ENCODE measurements at places on chromosomes 12 and 14.
A peak's percentile ranks its signal among the peaks of the same experiment; 100 is the strongest.

GRCh38 chr12:103865151-103865730, 24.2 kb upstream of the NT5DC3 start:
- DNase-seq: no peak

DNA sequence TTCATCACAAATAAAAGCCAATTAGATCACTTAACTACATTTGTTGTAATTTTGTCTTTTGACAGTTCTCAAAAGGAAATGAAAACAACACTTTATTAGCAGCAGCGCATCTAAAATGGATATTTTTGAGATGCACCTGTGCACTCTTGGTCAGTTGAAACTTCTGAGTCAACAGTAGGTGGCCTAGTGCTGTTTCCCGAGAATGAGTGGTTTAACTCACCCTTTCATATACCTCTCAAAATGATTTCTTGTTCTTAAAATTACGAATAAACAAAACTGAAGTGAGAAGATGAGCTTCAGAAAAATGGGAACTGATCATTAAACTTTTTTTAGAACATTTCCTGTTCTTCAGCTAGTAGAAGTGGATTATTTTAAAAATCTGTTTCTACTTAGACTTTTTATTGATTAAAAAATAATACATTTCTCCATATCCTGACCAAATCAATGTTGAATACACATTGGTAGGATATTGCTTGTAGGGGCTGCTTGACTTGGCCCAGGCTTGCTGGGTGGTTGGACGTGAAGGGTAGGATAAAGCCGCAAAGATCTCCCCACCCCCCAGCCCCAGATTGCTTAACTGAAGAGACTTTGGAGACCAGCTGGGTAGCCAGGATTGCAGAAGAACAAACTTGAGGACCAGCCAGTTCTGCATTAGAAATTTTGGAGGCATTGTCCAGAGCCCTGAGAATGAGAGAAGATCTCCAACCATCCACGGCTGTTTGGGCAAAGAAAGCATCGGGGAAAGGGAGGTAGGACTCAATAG, 22.3 kb upstream of the STK38L start:
- no peak for DNase-seq

- DNase-seq: no peak
Measured at GRCh38 chr14:100526632-100527031, 60.6 kb downstream of the BEGAIN start.

GRCh38 chr14:81388336-81388735, 11.8 kb downstream of the STON2 start:
- DNase-seq: no peak

GRCh38 chr12:13042666-13043230, 1.4 kb upstream of the FAM234B start:
- no peak for DNase-seq

- no peak for DNase-seq
Measured at GRCh38 chr14:22159957-22160356, 429.1 kb downstream of the DAD1 start.

GRCh38 chr12:56769868-56770267, 6.7 kb downstream of the HSD17B6 start:
- no peak for DNase-seq

DNA sequence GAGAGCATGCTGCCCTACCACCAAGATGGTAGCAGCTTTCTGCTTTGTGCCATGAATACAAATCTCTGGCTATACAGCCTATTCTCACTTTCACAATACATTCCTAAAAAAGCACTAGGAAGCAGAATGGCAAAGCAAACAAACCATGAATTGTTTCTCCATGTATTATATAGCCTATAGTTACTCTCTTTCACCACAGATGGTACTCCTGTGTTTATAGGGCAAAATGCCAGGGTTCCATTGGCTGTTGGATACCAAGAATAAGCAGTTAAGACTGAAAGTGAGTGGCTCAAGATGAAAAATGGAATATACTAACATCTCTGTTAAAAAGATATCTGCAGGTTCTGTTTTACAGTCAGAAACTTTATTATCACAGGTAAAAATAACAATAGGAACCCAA, 11.1 kb downstream of the ARF3 start:
- DNase-seq: peak; percentile 34

DNA sequence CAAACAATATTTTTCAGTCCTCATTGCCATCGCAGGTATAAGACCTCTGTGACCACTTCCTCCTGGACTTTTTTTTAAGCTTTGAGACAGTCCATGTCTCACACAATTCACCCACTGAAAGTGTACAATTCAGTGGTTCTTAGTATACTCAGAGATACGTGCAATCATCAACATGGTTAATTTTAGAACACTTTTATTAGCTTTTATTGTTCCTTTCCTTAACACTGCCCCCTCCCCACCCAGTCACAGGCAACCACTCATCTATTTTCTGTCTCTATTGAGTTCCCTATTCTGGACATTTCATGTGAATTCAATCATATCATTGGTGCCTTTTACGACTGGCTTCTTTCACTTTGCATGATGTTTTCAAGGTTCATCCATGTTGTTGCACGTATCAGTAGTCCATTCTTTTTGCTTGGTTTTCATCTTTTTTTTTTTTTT, 16.2 kb downstream of the NCKAP5L start:
- no peak for DNase-seq

GRCh38 chr12:44873898-44874297, 2.2 kb downstream of the NELL2 start:
- DNase-seq: no peak

DNA sequence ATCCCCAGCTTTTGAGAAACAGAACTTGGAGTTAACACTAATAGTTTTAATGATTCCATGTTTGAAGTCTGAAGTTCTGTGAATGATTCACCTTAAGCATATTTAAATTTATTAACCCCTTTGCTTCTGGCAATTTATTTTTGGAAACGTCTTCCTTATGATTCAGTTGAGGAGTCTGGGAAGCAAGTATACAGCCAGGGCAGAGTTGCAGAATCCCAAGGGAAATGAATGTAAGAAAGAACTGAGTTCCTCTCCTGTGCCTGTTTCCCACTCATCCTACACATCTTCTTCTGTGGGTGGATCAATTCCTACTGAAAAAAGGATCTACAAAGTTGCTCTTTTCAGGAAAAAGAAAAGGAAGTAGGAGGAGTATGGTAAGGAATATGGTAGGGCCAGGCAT, 108.2 kb upstream of the CCDC91 start:
- DNase-seq: no peak

GRCh38 chr12:107169200-107169599, 75.9 kb upstream of the CRY1 start:
- no peak for DNase-seq

DNA sequence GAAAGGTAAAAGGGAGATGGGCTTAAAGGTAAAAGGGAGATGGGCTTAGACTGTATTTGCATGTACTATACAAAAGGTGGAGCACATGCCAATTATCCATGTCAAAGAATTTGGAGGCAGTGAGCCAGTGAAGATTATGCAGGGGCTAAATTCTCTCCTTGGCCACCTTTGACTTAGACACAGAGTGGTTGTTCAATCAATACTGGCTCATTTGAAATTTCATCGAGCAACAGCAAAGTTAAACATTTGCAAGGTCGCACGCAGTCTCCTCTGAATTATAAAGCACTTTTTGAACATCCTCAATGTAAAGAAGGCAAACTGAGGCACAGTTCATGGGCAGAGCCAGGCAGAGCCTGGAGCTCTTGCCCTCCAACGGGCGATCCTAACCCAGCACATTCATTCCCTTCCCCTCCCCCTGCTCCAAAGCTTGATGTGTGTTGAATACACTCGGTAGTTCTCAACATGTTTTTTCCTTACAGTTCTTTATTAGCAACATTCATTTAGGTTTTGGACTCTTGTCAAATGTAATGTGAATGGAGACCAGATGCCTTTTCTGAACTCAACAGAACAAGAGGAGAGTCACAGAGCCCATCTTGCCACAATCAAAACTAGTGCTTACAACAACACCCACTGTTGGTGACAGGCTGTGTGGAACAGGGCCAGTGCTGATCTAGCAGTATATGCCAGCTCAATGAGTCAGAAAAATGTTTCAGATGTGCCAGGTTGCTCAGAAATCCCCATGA, 169.7 kb upstream of the G2E3 start:
- DNase-seq: no peak

- DNase-seq: no peak
Measured at GRCh38 chr14:76904740-76905569, 78.7 kb downstream of the LRRC74A start.

- no peak for DNase-seq
Measured at GRCh38 chr14:50091240-50091913, 25.0 kb downstream of the VCPKMT start.

GRCh38 chr12:41289501-41289900, 101.4 kb downstream of the PDZRN4 start:
- no peak for DNase-seq

- DNase-seq: no peak
Measured at GRCh38 chr14:69323266-69323998, 63.5 kb downstream of the GALNT16 start.

- DNase-seq: no peak
Measured at GRCh38 chr14:74531467-74531866, 37.9 kb downstream of the ISCA2 start.

GRCh38 chr12:29517264-29517663, 19.8 kb upstream of the OVCH1 start:
- DNase-seq: no peak

DNA sequence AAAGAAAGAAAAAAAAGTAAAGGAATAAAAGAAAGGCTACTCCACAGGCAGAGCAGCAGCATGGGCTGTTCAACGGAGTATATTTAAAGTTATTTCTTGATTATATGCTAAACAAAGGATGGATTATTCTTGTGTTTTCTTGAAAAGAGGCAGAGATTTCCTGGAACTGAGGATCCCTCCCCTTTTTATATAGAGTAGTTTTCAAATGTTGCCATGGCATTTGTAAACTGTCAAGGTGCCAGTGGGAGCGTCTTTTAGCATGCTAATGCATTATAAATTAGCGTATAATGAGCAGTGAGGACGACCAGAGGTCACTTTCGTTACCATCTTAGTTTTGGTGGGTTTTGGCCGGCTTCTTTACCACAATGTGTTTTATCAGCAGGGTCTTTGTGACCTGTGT, 383.0 kb downstream of the PCNX1 start:
- DNase-seq: no peak

- DNase-seq: no peak
Measured at GRCh38 chr12:47707905-47708543, 2.2 kb upstream of the RPAP3 start.

DNA sequence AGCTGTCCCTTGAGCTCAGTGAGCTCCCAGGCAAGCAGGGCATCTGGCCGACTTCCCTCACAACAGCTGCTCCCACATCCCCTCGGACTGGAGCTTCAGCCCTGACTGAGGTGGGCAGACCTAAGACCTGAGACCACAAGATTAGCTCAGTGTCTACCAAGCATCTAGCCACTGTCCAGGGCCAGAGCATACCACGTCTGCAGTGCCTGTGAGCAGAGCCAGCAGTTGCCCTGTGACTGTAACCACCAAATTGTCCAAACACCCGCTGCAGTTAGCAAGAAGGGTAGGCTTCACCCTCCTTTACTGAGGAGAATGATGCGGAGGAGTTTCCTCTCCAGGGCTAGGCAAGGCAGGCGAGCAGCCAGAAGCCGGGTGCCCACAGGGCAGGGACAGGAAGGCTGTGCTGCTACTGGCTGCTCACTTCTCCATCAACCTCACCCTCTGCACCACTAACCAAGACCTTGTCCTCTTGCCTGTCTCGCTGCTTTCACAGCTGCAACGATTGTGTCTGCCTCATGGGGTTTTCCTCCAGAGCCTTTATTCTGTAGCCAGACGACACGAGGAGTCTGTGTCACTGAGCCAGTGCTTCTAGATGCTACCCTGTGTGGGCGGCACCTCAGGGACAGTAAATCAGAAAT, 53.9 kb downstream of the ANAPC7 start:
- no peak for DNase-seq

GRCh38 chr14:21093769-21094681, 4.4 kb downstream of the ZNF219 start:
- DNase-seq: no peak

DNA sequence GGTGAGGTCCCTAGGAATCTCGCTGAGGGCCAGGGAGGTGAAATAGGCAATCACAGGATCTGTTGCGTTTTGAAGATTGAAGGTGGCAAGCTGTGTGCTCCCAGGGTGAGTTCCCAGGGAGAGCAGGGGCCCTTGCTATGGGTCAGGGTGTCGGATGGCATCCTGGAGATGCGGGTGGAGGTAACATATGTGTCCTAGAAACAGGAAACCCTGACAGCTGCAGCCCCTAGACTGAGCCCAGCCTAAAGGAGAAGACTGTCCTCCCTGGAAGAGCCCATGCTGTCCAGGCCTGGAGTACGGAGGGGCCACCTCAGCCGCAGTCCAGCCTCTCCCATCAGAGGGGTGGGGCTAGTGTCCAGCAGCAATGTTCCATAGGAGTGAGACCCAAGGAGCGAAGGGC, 194.2 kb downstream of the NTF3 start:
- no peak for DNase-seq

- DNase-seq: no peak
Measured at GRCh38 chr12:7555752-7556151, 52.2 kb upstream of the CD163 start.

DNA sequence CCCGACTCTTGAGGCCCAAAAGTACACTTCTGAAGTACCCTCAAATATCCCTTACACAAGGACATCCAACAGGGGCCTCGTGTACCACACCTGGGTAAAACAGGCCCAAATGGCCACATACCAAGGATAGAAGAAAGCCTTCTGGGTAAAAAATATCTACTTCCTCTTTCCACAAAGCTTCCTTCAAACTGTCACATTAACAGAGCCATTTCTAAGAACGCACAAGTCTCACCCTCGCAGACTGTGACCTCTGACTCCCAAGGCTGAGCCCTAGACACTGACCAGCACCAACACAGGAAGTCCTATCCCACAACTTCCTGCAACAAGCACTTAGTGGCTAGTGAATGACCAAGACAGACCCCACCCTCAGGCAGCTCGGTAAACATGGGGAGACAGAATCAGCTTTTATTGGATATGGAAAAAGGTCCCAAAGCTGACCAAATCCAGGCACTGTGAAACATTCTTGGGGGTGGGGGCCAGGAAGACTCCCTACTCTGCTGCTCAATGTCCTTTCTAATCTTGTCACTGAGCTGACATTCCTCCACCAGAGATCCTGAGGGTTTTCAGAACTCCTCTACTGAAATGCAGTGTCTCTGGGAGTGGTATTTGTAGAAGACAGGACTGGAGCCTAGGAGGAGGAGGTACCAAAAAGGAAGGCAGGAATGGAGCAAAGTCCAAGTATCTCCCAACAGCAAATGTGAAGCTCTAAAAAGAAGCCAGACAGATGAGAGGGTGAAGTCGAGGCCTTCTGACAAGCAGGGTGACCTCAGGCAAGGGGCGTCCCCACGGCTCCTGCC, 15.9 kb downstream of the KCTD10 start:
- no peak for DNase-seq

- peak; percentile 74 for DNase-seq
Measured at GRCh38 chr12:464484-465267, 4.9 kb downstream of the B4GALNT3 start.

GRCh38 chr12:131599190-131600159, 111.4 kb upstream of the SFSWAP start:
- DNase-seq: no peak

DNA sequence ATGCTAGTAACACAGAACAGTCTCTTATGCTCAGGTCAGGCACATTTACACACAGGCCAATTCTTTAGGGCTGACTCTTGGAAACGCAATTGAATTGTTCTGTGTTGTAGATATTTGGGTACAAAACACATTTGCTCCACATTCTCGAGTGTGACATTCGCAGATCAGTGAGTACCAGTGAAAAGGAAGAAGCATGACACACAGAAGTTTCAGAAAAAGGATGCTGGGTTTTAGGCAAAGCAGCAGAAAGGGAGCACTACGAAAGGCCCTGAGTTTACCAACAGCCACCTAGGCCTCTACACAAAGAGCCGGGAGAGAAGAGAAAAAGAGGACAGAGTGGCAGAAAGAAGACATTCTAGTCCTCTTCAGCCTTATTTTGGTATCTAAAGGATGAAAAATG, 254.4 kb upstream of the BTG1 start:
- DNase-seq: no peak

- no peak for DNase-seq
Measured at GRCh38 chr12:69698054-69698453, 1.0 kb downstream of the BEST3 start.

All from NCI-H2029 treated with DMSO at 0.1 percent for 48 hours (cell line).